ENCODE measurements at places on chromosomes 12 and 14.

DNA sequence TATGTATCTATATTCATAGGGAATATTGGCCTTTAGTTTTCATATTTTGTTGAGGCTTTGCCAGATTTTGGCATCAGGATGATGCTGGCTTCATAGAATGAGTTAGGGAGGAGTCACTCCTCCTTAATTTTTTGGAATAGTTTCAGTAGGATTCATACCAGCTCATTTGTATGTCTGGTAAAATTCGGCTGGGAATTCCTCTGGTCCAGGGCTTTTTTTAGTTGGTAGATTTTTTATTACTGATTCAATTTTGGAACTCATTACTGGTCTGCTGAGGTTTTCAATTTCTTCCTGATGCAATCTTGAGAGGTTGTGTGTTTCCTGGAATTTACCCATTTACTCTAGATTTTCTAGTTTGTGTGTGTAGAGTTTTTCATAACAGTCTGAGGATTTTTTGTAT is 175.2 kb downstream of the EPS8 start:
- DNase-seq, result no peak

- DNase-seq, result no peak
Measured at GRCh38 chr12:76871742-76872141, 7.1 kb downstream of the CSRP2 start.

GRCh38 chr12:108175310-108175709 is 46.2 kb downstream of the WSCD2 start:
- DNase-seq, result no peak

- DNase-seq, result no peak
Measured at GRCh38 chr14:87461704-87462103, 531.3 kb downstream of the GALC start.
